Renal cortical epithelial cell (primary cell): ENCODE measurements at places on chromosomes 16 and 17.

- DNase-seq = peak; percentile 20
These were observed 44.0 kb downstream of the PRAC1 start for GRCh38 chr17:48678141-48678971.

- DNase-seq = no peak
These were observed 22.5 kb upstream of the CMTR2 start for GRCh38 chr16:71311553-71312158.

GRCh38 chr17:39231591-39232551 lies 6.1 kb upstream of the STAC2 start:
- DNase-seq = no peak

- no peak for DNase-seq
These were observed 4.6 kb downstream of the RASD1 start for GRCh38 chr17:17491546-17491988.

GRCh38 chr17:33572615-33573014 lies 279.5 kb upstream of the ASIC2 start:
- DNase-seq = no peak

DNA sequence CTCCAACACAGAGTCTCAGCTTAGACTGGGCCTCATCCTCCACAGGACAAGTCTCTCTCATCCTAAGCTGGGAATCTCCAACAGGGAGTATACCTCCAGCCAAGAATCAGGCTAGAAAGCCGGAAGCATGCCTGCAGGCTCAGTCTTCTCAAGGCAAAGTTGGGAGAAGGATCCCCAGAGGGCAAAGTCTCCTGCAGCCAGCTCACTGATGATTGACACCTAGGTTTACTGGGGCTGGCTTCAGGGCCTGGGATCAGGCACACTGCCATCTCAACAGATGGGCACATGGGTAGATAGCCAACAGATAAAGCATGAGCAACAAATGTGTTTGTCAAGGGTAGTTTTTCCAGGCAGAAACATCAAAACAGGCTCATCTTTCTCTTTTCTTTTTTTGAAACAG lies 56.1 kb upstream of the TOX3 start:
- no peak for DNase-seq

GRCh38 chr16:78552106-78552675 lies 452.7 kb downstream of the WWOX start:
- no peak for DNase-seq

- DNase-seq = no peak
These were observed 612.5 kb downstream of the KCNJ18 start for GRCh38 chr17:22304667-22305303.

GRCh38 chr17:54919425-54919824 lies 18.8 kb downstream of the TOM1L1 start:
- DNase-seq = no peak

DNA sequence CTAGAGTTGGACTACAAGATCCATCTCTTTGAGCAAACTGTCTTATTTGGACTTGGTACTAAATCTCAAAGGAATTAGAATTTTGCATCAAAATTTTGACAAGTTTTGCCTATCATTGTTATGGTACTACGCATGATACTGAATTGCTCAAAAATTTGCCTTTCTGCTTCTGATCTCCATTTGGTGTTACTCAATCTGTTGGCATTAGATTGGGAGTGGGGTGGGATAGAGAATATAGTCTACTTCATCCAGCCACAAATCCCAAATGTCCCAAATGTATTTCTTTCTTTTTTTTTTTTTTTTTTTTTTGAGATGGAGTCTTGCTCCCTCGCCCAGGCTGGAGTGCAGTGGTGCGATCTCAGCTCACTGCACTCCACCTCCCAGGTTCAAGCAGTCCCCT lies 204.8 kb downstream of the TANC2 start:
- DNase-seq = no peak

GRCh38 chr16:11792410-11793241 lies 4.4 kb downstream of the ZC3H7A start:
- no peak for DNase-seq

DNA sequence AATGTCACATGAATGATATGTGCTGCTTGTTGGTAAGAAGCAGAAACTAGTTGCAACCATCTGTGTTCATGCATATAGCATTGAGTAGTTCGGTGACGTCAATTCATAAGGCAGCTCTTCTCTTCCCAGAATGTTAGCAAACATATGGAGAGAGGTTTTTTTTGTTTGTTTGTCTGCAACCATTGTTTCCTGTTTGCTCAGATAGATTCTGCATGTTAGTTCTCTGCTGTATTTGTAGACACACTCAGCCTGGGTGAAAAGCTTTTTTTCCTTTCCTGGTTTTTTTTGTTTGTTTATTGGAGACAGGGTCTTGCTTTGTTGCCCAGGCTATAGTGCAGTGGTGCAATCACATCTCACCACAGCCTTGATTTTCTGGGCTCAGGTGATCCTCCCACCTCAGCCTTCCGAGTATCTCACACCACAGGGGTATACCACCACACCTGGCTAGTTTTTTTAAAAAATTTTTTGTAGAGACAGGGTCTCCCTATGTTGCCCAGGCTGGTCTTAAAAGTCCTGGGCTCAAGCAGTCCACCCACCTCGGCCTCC lies 16.7 kb downstream of the WSB1 start:
- no peak for DNase-seq

DNA sequence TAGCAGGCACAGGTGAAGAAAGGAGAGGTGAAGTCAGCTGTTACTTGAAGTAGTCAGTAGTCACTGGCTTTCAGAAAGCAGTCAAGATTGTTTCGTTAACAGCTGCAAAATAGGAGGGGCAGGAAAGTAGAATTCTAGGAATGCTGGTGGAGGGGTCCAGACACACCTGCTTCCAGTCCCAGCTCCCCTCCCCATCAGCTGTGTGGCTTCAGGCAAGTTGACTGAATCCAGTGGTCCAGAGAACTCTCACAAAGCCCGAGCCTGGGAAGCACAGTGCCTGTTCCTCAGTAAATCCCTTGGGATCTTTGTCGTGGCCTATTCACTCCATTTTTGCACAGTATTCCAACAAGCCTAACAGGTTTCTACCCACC lies 4.6 kb upstream of the SOCS1 start:
- DNase-seq = no peak

- DNase-seq = no peak
These were observed 223.2 kb upstream of the DYNLRB2 start for GRCh38 chr16:80317599-80318037.

GRCh38 chr16:65679785-65680184 lies 557.9 kb upstream of the CDH11 start:
- DNase-seq = no peak

- no peak for DNase-seq
These were observed 636 bp upstream of the ERN1 start for GRCh38 chr17:64130559-64131001.

GRCh38 chr17:3968015-3968414 lies 3.8 kb upstream of the ATP2A3 start:
- no peak for DNase-seq

DNA sequence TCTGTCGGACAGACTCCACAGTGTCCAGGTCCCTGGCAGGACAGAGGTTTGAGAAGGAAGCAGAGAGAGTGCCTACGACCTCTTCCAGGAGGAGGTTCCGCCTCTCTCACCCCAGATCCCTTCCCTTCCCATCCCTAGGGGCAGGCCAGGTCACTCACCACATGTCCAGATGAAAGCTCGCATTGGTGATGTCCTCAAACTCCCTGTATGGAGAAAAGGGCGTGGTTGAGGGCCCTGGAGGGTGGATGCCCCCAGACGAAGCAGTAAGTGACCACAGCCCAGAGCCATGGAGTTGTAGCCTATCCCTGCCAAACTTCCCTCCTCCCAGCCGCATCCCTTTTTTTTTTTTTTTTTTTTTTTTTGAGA lies 3.4 kb downstream of the UNC13D start:
- DNase-seq = no peak

DNA sequence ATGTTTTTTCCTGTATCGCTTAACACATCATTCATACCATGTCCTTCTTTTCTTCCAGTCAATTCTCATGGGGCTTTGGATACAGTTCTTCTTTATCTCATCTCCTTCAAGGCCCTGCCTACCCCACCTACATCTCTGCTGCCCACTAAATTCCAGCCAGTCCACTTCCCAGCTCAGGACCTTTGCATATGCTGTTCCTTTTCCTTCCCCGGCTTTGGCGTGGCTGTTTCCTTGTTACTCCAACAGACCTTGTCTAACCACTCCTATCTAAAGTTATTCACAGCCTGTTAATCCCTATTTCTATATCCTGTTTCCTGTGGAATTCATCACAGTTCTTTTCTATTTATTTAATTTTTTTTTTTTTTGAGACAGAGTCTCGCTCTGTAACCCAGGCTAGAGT lies 6.6 kb upstream of the STAT3 start:
- no peak for DNase-seq

DNA sequence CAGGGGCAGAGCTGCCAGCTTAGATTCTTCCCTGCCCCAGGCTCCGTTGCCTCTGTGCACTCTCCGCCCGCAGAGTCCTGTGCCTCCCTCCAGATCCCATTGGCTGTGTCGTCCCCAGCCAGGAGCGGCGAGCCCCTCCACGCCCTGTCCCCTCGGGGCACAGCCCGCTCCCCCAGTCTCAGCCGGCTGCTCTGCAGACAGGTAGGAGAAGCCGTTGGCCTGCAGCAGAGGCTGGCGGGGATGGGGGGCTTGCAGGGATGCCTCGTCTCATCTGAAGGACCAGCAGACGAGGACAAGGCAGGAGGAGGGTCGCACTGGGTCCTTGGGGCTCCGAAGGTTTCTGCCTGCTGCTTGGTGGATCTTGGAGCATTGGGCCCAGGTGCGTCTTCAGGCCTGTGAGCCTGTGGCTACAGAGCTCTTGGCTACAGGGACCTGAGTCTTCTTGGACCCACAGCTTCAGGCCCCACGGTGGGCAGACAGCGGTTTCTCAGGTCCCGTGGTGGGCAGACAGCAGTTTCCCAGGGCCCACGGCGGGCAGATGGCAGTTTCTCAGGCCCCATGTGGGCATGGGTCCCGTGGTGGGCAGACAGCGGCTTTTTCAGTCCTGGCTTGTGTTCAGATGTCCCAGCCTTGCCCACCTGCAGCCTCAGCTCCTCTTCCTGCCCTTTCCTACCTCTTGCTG lies 6.0 kb downstream of the TPSG1 start:
- DNase-seq = no peak

GRCh38 chr17:80147035-80147822 lies at the start of gene EIF4A3:
TSS of gene EIF4A3 (minus strand) at chr17:80147128. CDS start at chr17:80146961, 167 bp downstream.
- peak; percentile 97 for DNase-seq

- peak; percentile 41 for DNase-seq
These were observed 4.4 kb downstream of the CD19 start for GRCh38 chr16:28935924-28936783.
